Testis (tissue), 5 donors: ENCODE measurements at places on chromosomes 4 and X. TPM values are rescaled to one million over a fixed set of nuclear protein-coding genes. Genes with fewer than 3 reads are reported as not detected.

Gene RFC1
- total RNA-seq = 29.5 TPM

Gene SERPINA7
- not detected for total RNA-seq

Gene RAB33A
- total RNA-seq = 1.7 TPM

Gene CXCL8
- total RNA-seq = not detected

Gene EPGN
- not detected for total RNA-seq

Gene RBM47
- 51.7 TPM for total RNA-seq

Gene TSC22D3
- 123 TPM for total RNA-seq

Gene LSM6
- total RNA-seq = 49.1 TPM

Gene MAGEA3
- 16.3 TPM for total RNA-seq

Gene CTAG2
- 17.3 TPM for total RNA-seq

Gene CYTL1
- total RNA-seq = 0.39 TPM

Gene GRPEL1
- total RNA-seq = 40.8 TPM

Gene MAN2B2
- total RNA-seq = 23.7 TPM

Gene UGT2B7
- 0.31 TPM for total RNA-seq

Gene UGDH
- total RNA-seq = 11.3 TPM

Gene NEUROG2
- 0.62 TPM for total RNA-seq

Gene AREG
- 13.0 TPM for total RNA-seq

Gene JAKMIP1
- total RNA-seq = 15.2 TPM

Gene MGAT4D
- total RNA-seq = 14.8 TPM

Gene ZAR1
- 2.7 TPM for total RNA-seq

Gene ZFP42
- 2.2 TPM for total RNA-seq

Gene SPANXB1
- 58.7 TPM for total RNA-seq

Gene SYN1
- total RNA-seq = 3.4 TPM

Gene WWC2
- 64.2 TPM for total RNA-seq

Gene ARMCX1
- 12.6 TPM for total RNA-seq

Gene FGFRL1
- 13.7 TPM for total RNA-seq

Gene PNMA5
- 13.0 TPM for total RNA-seq

Gene SPOCK3
- 0.16 TPM for total RNA-seq

Gene EDA2R
- 4.0 TPM for total RNA-seq

Gene TMPRSS11B
- total RNA-seq = not detected
